Urinary bladder (tissue), 4 donors: ENCODE measurements at places on chromosomes 4 and X.

DNA sequence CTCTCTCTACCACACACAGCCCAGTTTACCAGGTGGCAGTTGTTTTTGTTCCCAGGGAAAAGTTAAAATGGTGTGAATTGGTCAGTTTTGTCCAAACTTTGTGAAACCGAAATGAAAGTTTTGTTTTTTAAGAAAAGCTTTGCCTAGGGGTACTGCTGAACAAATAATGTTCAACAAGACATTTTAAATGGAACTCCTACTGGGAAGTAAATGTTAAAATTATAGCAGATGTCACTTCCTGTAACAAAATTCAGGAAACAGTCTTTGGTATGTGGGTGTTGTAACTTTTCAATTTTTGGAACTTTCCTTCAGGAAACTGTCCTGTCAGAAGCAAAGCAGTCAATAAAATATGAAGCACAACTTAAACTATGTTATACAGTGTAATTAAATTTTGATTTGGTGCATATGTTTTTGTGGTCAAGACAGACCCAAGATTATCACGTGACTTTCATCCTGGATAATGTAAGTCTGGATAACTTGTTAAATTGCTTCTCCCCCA, 79.5 kb downstream of the AFF1 start:
- DNase-seq: no peak

- peak; percentile 13 for DNase-seq
Observed at GRCh38 chr4:107519053-107519452, 201.0 kb downstream of the PAPSS1 start.

- no peak for DNase-seq
Observed at GRCh38 chrX:102849396-102849795, 87.7 kb upstream of the RAB40AL start.

DNA sequence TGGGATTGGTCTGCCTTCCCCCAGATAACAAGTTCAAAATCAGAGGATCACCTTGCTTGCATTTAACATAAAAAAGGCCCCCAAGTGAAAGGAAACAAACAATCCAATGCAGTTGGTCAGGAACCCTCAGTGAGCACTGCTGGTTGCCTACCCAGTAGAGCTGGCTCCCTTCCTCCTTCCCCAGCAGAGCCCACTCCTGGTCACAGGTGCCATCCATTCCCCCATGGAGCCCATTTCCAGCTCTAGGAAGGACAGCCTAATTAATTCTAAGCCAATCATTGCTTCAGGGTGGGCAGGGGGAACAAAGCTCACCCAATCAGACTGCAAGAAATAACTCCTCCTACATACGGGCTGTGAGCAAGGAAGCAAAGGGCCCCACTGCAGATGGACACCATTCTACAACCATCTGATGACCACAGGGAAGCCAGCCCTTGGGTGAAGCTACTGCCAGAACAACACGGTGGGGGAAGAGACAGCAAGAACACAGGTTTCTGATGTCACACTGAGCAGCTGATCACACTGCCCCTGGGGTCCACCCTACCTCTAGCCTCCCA, 86.5 kb downstream of the SH3KBP1 start:
- DNase-seq: no peak

DNA sequence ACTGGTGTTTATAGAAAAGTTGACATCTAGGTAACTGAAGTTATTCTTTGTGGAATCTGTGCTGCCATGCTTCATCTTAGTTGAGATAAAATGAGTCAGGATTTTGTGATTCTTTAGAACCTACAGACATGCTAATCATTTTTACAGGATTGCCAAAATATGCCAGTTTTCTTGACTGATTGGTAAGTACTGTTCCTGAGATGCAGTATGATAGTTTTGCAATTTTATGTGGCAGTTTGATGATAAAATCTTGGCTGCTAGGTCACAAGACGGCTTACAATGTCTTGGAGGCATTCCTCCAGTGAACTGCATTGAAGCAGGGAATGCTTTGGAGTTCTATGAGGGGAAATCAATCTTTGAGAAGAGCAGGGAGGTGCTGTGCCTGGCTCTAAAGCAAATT, 104.4 kb upstream of the ESX1 start:
- DNase-seq: no peak

GRCh38 chr4:20347531-20347930, 95.8 kb downstream of the SLIT2 start:
- no peak for DNase-seq

DNA sequence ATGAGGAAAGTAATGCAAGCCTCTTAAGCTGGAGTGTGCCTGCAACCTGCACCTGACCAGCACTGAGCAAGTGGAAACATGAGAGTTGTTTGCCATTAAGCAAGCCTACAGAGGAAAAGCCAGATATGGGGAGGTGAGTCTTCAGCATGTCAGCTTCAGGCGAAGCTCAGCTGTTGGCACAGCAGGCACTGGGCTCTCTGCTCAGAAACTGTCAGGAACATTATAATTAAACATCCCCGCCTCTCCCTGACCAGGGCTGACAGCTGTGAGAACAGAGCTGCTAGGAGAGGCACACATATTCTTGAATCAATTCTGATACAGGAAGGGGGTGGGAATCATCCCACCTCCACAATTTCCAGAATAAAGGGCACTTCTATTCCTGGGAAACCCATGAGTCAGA, 19.0 kb upstream of the DCX start:
- DNase-seq: no peak

DNA sequence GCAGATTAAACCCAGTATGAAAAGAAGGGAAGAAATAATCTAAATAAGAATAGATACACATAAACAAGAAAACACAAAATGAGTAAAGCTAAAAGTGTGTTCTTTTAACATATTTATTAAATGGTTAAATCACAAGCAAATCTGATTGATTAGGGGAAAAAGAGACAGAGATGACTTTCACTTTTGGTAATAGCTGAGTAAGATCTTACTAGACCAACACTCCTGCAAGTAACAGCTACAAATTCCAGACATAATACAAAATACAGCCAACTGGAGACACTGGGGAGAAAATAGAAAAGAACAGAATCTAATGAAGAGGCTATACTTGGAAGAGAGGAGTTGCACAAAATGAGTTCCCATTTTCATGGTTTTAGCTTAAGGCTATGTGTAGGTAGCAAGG, 33.5 kb downstream of the OR13H1 start:
- no peak for DNase-seq

GRCh38 chr4:158131027-158131426, 41.8 kb downstream of the GASK1B start:
- DNase-seq: peak; percentile 25
